Astrocyte of the spinal cord (primary cell): ENCODE measurements at places on chromosomes 3 and 15.

- no peak for DNase-seq
These were observed 435.2 kb downstream of the MCTP2 start for GRCh38 chr15:94666553-94666952.

DNA sequence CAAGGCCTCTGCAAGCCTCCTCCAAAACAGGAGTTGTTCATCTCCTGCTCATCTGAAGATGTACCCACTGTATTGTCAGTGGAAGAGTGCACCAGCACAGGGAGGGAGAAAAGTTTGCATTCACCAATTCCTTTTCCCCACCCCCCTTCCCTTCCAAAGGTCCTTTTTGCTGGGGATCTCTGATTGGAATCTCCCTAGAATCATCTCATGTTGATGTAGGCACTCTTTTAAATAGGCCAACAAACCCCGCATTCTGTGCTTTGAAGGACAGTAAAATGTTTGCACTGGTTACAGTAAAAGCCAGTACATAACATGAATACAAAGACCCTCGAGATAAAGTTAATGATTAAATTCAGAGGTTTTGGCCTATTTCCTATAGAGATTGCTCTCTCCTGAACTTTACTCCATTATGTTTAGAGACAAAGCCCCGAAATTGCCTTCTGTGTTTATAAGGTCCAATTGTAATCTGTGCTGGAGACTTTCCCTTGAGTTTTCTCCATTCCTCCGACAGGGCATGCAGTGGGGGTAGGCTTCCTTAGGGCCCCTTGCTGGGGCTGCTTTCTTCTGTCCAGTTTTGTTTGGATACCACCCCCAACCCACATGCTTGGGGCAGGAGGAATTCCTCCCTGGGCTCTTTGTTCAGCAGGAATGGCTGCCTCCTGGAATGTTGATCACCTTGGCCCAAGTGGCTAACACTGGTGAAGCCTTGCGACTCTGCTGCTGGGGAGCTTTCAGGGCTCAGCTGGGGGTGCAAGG is 22.5 kb downstream of the TRIM71 start:
- no peak for DNase-seq

- no peak for DNase-seq
These were observed 383.6 kb downstream of the LPP start for GRCh38 chr3:188537606-188538005.

DNA sequence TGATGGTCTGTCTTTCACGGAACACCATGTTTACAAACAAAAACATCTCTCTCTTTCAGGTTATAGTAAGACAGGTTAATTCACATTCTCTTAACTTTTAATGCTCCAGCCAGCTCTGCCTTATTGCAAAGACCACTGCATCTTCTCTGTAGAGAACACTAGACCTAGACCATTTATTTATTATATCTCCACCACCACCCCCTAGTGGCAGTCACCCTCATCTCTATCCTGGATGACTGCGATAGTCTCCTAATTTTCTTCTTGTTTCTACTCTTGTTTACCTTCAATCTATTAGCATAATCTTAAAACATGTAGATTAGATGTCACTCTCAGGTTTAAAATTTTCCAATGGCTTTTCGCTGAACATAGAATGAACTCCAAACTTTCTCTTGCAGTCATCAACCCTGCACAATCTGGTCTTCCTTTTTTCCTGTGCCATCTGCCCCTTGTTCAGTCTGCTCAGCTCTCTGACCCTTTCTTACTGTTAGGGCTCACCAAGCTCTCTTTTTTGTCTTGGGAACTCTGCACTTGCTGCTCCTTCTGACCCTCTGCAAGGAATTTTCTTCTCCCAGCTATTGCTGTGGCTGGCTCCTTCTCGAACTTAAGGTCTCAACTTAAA is 155.6 kb downstream of the SQOR start:
- DNase-seq = no peak

DNA sequence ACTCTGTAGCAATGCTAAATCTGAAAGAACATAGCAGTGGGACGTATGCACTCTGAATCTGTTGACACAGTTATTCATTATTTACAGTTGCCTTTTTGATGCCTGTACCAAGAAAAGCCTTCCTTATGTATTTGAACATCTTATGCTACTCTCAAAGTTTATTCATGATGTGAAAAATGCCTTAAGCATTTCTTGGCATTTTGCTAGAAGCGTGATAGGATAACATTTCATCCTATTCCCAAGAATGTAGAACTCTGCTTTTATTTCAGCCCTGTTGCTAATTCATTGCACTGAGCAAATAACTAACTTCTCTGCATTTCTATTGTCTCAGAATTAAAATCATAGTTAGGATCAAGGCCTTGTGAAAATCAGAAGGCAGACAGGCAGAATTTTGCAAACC is 105.5 kb downstream of the STRIT1 start:
- DNase-seq = no peak

GRCh38 chr3:5140839-5141238 is 18.7 kb downstream of the ARL8B start:
- no peak for DNase-seq

DNA sequence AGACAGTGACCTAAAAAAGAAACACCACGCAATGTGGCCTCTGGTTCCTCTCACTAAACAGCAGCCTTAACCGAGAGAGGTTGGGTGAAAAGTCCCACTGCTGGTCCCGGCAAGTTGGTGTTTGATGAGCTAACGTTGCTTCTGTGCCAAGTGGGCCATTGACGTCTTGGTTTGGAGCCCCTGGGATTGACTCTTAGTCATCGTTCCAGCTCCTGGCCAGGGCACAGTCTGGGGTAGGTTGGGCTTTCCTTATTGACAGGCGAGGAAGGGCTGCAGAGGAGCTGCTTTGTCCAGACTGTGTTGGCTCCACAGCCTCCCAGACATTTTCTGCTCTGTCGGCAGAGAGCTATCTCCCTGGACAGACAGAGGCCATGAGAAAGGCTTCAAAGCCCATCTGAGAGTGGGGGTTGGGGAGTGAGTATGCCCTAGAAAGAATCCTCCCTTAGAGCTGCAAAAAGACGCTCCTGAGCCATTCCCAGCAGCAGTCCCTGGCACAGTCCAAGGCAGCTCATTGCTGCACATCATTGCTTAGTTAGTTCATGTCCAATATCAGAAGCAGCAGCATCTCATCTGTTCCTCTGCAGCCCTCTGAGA is 28.6 kb upstream of the C3orf80 start:
- DNase-seq = no peak

DNA sequence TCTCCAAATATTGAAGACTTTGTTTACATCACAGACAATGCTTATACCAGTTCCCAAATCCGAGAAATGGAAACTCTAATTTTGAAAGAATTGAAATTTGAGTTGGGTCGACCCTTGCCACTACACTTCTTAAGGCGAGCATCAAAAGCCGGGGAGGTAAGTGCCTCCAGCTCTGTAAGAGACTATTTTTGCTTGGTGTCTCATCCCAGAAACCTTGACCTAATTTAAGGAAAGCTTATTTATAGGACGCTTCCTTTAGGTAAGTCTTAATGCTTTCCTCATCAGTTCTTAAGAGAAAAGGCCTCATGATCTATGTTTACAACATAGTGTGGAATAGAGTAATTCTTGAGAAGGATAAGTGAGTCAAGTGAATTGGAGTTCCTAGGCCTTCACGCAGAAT is 11.8 kb downstream of the CCNB2 start:
- no peak for DNase-seq

GRCh38 chr3:156497326-156497725 is 57.6 kb downstream of the SSR3 start:
- DNase-seq = peak; percentile 44

DNA sequence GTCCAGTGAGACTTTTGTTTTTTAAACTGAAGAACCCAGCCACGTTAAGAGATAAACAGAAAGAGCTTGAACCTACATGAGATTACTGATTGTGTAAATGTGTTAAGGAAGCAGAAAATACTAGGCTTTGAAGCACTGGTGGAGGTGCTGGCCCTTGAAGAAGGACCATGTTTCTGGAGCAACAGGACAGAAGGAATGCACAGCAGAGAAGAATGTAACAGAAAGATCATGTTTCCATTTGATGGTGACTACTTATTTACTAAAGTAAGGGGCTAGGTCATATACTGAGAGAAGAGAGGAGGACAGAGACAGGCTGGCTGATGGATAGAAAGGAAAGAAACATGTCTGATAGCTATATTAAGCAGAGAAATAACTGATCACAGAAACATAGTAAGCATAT is 88.8 kb downstream of the CLASP2 start:
- DNase-seq = peak; percentile 5

DNA sequence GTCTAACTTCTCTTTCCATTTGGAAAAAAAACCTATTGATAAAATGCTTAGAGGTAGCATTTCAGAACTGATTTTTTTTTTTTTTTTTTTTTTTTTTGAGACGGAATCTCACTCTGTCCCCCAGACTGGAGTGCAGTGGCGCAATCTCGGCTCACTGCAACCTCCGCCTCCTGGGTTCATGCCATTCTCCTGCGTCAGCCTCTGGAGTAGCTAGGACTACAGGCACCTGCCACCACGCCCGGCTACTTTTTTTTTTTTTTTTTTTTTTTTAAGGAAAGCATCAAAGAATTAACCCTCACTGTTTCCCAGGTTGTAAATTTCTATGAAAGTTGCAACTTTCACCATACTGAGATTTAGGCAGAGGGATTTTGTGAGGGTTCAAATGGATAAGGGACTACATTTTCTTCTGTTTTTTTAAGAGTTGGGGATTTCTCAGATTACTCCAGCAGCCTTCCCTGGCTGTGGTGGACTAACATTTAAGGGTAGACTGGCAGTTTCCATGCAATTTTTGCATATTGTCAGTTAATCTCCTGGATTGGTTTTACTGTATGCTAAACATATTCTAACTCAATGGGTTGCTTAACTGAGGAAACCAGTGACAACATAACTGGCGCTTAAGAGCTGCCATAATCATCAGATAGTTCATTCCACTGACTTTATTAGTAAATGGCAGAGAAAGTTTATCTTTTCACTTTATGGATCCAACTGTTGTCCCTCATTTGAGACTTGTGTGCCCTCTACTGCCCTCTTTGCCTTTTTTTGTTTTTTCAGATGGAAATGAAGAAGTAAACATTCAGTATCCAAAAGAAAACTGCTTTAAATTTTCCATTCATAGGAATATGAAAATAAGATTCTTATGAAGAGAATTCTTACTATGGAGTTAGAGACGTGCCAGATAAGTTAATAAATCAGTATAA is 93.7 kb downstream of the NPTN start:
- DNase-seq = no peak

DNA sequence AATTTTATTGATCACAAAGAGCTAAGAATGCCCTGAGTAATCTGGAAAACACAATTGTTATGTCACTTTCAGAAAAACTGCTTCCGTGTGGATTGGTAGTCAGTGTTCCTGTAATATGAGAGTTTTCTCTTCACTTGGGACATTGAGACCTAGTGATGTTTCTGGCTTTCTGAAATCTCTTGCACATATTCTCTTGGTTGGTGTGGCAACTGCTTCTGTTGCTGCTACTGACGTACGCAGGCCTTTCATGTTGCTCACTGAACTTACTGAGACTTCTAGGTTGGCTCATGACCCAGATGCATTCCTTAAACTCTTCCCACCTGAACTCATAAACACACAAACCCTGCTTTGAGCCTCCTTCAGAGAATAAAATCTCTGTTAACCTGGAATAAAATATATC is 175.0 kb upstream of the PFN2 start:
- peak; percentile 82 for DNase-seq

DNA sequence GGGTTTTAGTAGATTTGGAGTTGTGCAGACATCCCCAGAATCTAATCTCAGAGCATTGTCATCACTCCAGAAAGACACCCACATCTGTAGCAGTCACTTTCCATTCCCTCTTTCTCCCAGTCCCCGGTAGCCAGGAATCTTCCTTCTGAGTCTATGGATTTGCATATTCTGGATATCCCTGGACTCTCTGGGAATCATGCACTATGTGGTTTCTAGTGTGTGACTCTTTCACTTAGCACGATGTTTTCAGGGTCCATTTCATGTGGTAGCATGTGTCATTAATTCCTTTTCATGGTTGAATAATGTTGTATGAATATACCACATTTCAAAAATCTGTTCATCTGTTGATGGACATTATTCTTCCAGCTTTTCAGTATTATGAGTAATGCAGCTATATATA is 29.3 kb downstream of the FBLN2 start:
- DNase-seq = no peak

DNA sequence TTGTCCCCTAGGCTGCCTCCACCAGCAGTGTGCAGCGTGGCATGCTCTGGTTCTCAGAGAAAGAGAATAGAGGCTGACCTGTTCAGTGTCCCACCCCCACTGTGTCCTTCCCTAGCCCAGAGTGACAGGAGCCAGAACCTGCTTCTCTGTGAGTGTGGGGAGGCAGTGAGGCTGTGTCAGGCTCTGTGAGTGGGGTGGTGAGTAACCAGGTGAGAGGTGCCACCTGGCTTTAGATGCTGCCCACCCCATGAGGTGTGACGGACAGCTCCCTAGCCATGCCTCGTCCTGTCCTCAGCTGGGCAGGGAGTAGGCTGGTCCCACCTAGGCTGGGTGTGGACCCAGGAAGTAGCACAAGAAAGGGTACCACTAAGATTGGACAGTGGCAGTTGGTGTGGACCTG is 6.3 kb downstream of the TEX264 start:
- DNase-seq = no peak

DNA sequence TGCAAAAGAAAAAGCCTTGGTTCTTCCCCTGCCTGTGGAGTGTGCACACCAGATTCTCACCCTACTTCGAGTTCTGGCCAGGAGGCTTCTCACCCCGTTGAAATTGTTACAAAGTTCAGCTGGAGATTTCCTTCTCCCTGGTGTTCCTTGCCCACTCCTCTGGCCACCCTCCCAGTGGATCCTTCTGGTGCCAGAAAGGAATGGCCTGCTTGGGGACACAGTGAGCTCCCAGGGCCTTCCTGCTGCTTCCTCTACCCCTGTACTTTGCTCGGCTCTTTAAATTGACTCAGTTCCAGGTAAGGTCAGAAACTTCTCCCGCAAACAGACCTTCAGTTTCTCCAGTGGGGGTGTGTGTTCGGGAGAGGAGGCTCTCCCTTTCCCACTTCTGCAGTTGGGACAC is 140.1 kb upstream of the CFAP20DC start:
- DNase-seq = no peak

- DNase-seq = peak; percentile 37
These were observed 8.2 kb upstream of the GRIP2 start for GRCh38 chr3:14548321-14548729.

GRCh38 chr15:66966256-66966655 is 99.1 kb upstream of the SMAD3 start:
- DNase-seq = no peak

GRCh38 chr3:188037195-188037718 is 116.7 kb upstream of the LPP start:
- peak; percentile 50 for DNase-seq

DNA sequence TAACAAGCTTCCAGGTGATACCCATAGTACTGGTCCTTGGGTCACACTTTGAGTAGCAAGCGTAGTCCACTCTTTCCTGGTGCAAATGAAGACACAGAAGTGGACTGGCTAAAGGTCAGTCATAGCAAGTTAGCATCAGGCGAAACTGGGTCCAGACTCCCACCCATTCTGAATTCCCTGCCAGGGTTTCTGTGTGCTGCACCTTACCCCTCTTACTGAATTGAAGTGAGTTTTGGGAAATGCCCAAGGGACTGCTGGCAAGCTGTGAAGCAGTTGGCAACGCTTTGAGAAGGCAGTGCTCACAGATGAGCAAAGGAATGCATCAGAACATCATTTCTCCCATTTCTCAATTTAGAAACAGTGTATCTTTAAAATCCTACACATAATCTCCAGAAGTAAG is 1.8 kb upstream of the LSG1 start:
- no peak for DNase-seq

- no peak for DNase-seq
These were observed 3.0 kb upstream of the RPP25 start for GRCh38 chr15:74959586-74959939.
